ENCODE measurements at places on chromosomes 3 and 15. TPM values are rescaled to one million over a fixed set of nuclear protein-coding genes. Genes with fewer than 3 reads are reported as not detected.

COL8A1 gene
- 0.09 TPM for total RNA-seq

TXNRD3 gene
- 0.50 TPM for total RNA-seq

MYZAP gene
- total RNA-seq, result not detected

OIP5 gene
- total RNA-seq, result 21.1 TPM

SPATA12 gene
- not detected for total RNA-seq

LRRC2 gene
- not detected for total RNA-seq

GRCh38 chr3:150114873-150115540, 144.3 kb upstream of the PFN2 start:
- DNase-seq, result no peak

DNA sequence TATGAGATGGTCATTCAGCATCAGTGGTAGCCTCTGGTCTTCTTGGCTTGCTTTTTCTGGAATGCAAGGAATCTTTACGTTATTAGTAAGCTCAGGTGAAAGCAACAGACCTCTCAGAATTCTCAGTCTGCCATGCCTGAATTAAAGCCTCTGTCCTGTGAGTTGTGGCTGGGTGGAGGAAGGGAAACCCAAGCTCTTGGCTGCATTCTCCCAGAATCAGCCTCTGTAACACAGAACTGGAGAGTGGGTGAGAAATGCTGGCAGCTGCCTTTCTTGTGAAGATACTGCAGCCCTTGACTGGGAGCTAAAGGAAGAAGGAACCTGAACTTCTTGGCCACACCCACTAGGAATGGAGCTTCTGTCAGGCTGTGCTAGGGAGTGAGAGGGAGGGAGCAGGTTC, 505.8 kb downstream of the EPHA3 start:
- no peak for DNase-seq

DNA sequence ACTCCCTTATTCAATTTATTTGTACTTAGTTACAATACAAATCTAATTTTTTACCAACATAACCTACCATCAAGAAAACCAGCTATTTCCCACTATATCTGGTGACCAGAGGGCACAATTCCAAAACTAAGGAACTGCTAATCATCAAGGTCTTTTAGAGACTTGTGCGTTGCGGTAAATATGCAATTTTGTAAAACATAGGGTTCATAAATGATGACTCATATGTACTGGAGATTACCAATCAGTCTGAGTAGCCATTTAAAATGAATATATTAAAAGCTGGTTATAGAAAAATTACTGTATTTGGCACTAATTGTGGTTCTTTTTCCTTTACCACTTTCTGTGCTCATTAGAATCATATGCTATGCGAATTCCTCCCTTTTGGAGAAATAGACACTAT, 859.6 kb downstream of the ROBO1 start:
- no peak for DNase-seq

DNA sequence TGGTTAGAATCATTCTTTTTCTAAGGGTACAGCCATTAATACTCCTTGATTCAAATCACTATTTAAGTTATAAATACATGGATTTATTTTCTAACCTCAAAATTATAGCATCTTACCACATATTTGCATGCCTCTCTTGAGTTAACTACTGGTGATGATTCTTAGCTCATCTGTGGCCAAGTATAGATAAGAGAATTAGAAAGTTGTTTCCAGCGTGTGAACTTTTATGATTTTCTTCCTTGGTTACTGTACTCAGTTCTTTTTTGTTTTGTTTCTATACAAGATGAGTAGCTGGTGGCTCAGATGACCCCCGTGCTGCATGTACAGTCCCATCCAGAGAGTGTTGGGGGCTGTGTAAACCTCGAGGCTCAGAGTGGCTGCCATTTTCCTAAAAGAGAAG, 124.6 kb downstream of the IGF1R start:
- no peak for DNase-seq

DNA sequence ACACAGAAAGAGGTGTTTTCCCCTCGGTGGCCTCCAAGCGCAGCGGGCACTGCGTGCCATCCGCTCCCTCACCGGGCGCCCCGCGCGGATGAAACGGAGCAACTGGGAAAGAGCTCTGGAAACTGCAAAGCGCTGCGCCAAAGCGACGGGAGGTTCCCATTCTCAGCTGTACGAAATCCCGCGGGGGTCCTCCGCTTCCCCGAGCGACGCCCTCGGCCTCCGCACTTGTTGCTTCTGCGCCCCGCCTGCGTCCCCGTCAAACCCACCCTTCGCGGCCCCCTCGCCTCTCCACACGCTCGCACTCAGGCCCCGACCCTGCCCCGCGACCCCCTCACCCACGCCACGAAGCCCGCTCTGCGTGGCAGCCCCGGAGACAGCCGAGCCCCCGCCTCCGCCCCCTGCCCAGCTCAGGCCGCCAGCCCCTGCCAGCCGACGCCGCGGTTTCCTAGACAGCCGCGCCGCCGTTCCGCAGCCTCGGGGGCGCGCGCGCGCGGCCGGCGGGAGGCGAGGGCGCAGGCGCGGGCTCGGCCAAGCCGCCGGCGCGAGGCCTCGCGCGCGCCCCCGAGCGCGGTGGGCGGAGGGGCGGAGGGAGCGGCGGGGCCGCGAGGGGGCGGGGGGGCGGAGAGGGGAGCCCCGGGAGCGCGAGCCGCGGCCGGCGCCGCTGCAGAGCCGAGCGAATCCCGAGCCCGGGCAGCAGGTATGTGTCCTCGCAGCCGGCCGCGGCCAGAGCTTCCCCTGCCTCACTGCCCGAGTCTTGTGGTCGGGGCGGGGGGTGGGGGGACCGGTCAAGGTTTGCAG, at the start of gene TMEM266:
Gene TMEM266, plus strand, starts transcription at position 666 of the 798 bp plus-strand sequence. CDS start 74,279 bp downstream, outside the sequence.
- DNase-seq, result no peak

GRCh38 chr15:29088666-29089065, 181.0 kb downstream of the NSMCE3 start:
- no peak for DNase-seq

DNA sequence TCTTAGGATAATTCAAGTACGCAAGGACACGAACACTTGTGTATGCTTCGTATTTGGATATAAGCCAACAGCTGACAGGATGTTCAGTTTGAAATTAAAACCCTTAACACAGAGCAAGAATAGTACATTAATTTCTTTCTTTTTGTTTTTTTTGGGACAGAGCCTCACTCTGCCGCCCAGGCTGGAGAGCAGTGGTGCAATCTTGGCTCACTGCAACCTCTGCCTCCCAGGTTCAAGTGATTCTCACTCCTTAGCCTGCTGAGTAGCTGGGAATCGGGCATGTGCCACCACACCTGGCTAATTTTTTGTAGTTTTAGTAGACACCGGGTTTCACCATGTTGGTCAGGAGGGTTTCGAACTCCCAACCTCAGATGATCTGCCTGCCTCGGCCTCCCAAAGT, 32.4 kb downstream of the TOMM70 start:
- DNase-seq, result no peak

- DNase-seq, result no peak
Measured at GRCh38 chr3:72636969-72637597, 211.2 kb downstream of the SHQ1 start.

- no peak for DNase-seq
Measured at GRCh38 chr3:114022145-114022802, 34.1 kb downstream of the CCDC191 start.

DNA sequence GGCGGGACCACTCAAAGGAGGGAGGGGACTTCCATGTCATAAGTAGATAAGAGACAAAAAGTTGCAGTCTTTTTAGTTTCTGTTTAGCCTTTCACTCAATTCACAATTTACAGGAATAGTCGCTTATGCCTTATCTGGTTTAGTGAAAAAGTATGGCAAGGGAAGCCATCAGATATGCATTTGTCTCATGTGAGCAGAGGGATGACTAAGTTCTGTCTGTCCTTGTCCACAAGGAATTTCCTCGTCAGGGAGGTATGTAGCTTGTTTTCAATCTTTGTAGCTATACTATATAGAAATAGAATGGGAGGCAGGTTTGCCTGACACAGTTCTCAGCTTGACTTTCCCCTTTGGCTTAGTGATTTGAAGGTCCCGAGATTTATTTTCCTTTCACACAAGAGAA, 882.8 kb downstream of the NAALADL2 start:
- DNase-seq, result no peak

- no peak for DNase-seq
Measured at GRCh38 chr15:70113304-70113700, 15.6 kb upstream of the TLE3 start.

DNA sequence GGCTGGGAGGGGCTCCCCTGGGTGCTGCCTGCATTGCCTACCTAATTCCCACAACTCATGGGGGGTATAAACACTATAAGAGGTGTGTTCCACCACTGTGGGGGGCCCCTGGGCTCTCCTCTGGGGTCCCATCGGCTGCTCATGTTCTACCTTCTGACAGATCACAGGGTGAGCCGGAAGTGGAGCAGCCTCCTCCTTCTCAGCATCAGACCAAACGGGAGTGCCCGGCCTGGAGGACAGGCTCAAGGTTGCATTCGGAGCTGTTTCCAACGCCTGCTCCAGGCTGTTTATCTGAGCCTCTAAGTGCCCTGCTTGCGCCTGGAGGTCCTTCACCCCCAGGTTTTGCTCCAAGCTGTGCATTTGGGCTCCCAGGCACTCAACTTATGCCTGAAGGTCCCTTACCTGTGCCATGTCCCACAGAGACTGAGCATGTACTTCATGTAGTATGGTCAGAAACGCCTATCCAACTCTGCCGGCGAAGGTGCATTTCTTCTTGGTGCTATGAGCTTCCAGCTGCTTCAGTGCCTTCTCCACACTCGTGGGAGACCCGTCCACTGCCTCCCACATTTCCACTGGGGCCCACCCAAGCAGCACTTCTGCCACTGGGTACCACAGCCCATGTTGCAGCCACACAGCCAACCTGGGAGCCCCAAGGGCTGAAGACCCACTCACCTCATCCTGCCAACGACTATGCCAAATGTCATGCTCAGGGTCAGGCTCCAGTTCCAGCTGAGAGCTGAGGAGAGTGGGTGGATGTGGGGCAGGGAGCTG, 232.1 kb downstream of the IGSF11 start:
- no peak for DNase-seq

- no peak for DNase-seq
Measured at GRCh38 chr3:33513262-33513863, 73.2 kb upstream of the UBP1 start.

DNA sequence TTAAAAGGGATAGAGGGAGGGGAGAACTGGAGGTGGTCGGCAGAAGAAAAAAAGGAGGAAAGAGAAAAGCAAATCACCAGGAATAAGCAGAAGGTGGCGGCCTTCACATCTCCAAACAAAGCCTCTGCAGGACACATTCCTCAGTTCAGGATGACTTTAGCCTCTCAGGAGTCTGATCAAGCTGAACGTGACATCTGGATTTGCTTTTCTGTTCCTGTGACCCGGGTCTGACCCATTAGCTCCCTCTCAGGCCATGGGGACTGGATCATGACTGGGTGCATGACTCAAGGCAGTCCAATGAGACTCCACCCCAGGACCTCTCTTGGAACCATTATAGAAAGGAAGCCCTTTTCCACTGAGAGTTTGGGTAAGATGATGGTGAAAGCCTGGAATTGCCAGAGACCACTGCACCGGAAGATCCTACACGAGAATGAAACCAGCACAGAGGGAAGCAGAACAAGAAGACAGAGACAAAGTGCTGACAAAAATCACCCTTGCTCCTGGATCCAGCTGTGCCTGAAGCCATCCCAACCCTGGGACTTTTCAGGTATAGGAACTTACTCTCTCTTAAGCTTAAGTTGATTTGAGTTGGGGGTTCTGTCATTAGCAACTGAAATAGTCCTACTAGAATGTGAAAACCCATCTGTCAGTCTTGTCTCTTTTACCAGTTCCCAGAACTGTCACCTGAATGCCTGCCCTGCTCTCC, 45.4 kb upstream of the RAD18 start:
- no peak for DNase-seq

DNA sequence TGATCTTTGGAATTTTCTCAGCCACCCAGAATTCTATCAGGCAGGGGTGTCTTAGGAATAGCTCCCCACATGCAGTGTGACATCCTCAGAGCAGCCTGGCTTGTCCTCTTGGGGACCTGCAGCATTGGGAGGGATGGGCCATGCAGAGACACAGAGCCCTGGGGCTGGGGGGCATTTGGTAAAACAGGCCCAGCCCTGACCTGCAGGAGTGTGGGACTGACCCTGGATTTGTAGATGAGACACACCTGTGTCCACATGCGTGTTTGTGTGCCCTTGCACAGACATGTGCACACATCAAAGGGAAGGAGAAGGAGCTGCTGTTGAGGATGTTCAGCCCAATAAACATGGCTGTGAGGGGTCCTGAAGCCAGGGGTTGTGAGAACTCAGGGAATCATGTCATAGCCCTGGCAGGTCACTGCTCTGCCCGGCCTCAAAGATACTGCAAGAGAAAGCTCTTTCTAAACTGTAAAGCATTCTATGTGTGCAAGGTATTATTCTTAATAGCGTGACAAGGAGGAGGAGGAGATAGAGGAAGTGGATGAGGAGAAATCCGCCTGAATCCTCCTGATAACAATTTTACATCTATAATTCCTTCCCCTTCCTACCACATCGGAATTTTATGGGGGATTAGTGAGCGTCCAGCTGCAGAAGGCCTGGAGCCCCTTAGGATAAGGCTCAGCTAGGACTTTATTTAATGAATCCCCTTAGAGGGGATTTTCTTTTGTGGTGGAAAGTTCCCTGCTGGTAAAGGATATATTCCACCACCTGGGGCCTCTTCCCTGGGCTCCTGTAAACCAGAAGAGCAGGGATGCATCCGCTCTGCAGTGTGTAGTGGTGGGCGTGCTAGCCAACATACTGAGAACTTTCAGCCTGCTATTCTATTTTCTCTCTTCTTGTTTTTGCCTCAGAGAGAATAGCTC, 245.5 kb downstream of the EPHB1 start:
- DNase-seq, result no peak

GRCh38 chr3:12891985-12892839, 50.8 kb upstream of the RPL32 start:
- peak; percentile 56 for DNase-seq

DNA sequence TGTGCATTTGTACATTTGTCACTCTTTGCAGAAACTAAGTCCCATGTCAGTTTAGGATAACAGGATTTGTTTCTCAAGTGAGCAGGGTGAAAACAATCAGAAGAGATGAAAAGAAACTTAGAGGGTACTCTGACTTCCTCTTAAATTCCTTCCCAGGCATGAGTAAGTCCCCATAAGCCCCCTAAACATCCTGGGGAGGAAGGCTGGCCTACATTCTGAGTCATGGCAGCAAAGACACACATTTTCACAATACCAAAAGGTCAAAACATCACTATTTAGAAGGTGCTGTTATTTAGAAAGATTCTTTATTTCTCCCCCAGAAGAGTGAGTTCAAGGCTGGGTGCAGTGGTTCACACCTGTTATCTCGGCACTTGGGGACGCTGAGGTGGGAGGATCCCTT, 7.6 kb upstream of the FOXP1 start:
- no peak for DNase-seq

GRCh38 chr3:169879845-169880575, 10.3 kb upstream of the LRRC31 start:
- DNase-seq, result no peak

GRCh38 chr3:88584451-88584850, 434.7 kb downstream of the C3orf38 start:
- no peak for DNase-seq

DNA sequence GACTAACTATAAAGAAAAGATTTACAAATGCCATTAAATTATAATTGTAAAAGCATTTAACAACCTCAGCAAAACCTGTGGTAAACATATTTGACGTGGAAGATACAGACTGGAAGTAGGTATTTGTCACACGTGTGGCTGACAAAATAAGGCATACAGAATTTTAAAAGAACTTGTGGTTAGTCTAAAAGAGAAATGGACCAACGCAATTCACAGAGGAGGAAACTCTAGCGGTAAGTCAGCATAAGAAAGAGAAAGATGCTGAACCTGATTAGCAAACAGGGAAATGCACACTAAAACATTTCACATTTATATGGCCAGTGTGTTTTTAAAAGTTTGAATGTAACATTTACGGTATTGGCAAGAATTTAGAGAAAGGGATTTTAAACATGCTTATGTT, 35.3 kb downstream of the KCNH8 start:
- no peak for DNase-seq

- DNase-seq, result no peak
Measured at GRCh38 chr3:141735770-141736465, 2.2 kb upstream of the RNF7 start.

- no peak for DNase-seq
Measured at GRCh38 chr3:166011771-166012170, 174.5 kb upstream of the BCHE start.

Data from activated CD8-positive, alpha-beta memory T cell treated with anti-CD3 and anti-CD28 coated beads, Interleukin-2, amount 10 ng/mL, durations not matched to agents 7 days and 5 days (primary cell).